Activated T-cell treated with anti-CD3 and anti-CD28 coated beads for 4 hours (primary cell): ENCODE measurements at places on chromosomes 4 and X.

DNA sequence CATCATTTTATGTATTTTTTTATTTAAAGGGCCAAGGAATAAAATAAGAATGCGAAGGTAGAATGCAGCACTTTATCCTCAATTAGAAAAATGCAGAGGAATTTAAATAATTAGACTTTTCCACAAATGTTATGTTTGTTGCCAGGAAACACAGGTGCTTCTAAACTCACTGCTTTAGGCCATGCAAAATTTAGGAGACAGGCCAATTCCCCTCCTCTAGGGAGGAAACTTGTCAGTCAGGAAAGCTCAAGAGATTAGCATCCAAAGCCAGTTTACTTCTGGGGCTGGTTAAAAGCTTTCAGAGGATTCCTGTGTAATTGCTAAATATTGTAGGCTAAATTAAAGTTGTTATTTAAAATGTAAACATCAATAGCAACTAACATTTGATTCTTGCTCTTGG lies 124.5 kb downstream of the DMD start:
- no peak for DNase-seq

GRCh38 chrX:109774136-109774535 lies 41.1 kb upstream of the ACSL4 start:
- no peak for DNase-seq

DNA sequence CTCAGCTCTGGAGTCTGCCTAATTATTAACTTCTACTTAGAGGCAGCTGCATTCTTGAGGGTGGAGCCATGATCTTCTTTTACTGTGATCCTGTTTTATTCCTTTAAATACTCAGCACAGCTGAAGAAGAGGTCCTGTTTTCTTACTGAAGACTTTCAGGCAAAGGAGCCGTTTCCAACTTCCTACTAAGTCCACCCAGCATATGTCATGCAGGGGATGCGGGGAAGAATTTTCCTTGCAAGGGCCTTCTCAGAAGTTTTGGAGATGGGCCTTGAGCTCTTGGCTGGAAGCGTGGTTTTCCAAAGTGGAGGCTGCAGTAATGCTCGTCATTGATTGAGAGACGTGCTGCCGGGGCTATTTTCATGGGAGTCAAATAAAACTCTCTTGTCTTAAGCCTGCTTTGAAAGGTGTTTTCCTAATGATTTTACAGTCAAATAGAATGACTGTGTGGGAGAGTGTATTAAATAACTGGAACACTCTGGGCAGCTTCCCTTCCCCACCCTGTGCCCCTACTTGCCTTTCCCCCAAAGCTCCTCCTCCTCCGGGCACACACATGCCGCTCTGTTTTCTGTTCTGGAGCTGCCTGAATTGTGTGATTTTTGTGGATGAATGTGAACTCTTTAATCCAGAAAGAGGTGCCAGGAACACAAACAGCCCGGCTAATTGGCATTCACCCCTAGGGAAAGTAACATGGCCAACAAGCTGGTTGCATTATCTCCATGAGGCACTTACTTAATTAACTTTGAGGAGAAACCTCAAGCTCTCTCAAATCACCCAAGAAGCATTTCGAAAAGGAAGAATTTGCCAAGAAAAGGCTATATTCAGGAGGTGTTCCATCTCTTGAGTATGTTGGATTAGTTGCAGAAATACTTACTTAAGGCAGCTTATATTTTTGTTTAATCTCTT lies 28.1 kb downstream of the FGF2 start:
- no peak for DNase-seq

- no peak for DNase-seq
Measured at GRCh38 chrX:130828641-130829040, 74.4 kb downstream of the ENOX2 start.

DNA sequence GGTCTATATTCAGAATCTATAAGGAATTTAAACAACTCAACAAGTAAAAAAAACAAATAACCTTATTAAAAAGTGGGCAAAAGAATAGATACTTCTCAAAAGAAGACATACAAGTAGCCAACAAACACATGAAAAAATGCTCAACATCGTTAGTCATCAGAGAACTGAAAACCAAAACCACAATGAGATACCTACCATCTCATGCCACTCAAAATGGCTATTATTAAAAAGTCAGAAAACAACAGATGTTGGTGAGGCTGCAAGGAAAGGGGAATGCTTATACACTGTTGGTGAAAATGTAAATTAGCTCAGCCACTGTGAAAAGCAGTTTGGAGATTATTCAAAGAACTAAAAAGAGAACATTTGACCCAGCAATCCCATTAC lies 201.6 kb downstream of the QDPR start:
- no peak for DNase-seq

- DNase-seq: no peak
Measured at GRCh38 chr4:84596826-84597225, 13.9 kb downstream of the CDS1 start.

DNA sequence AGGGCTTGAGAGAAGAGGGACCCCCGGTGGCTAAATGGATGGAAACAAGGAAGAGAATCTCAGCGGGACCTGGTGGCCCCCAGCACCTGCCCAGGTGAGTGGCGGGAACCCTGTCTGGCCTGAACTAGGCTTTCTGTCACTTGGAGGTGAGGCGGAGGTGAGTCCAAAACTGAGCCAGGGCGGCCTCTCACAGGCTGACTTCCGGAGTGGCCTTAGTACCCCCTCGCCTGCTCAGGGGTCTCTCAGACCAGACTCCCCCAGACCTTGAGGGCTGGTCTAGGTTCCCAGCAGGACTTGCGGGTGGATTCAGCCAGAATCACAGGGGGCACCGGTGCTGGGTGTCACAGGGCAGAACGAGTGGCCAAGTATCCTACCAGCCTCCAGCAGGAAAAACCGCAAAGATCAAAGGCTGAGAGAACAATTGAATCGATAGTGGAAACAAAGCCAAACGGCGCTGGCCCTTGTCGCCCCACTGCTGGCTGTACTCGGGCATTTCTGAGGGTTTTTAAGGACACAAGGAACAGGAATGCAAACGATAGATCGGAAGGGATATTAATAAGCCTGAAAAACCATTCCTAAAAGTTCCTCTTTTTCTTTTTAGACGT lies 67.8 kb downstream of the WFS1 start:
- no peak for DNase-seq

DNA sequence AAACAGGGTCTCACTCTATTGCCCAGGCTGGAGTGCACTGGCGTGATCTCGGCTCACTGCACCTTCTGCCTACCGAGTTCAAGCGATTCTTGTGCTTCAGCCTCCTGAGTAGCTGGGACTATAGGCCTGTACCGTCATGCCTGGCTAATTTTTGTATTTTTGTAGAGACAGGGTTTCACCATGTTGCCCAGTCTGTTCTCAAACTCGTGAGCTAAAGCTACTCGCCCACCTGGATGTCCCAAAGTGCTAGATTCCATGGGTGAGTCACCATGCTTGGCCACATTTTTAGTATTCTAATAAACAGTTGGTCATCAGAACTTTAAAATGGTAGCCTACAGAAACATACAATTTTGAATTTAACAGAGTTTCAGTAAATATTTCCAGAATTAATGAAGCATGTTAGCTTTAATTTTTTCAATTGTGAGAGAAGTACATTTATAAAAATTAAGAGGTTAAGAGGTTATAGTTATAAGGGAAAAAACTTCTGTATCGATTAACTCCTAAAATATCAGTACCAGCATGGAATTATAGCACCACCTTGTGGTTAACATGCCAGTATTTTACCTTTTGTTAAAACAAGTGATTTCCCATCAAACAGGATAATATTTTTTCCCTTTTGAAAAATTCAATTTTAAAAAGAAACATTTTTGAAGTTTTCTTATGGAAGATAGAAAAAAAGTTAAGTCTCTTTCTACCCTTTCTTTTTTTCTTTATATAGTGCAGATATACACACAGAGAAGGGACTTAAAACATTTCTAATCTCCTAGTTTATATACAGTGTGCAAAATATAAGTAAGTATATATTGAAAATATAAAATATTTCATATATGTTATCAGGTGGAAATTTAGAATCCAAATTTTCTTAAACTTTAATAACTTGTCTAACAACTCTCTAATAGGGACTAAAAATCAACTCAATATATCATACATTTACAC lies 35.4 kb downstream of the CEP44 start:
- DNase-seq: no peak

- no peak for DNase-seq
Measured at GRCh38 chr4:118076958-118077766, 42.9 kb downstream of the NDST3 start.

DNA sequence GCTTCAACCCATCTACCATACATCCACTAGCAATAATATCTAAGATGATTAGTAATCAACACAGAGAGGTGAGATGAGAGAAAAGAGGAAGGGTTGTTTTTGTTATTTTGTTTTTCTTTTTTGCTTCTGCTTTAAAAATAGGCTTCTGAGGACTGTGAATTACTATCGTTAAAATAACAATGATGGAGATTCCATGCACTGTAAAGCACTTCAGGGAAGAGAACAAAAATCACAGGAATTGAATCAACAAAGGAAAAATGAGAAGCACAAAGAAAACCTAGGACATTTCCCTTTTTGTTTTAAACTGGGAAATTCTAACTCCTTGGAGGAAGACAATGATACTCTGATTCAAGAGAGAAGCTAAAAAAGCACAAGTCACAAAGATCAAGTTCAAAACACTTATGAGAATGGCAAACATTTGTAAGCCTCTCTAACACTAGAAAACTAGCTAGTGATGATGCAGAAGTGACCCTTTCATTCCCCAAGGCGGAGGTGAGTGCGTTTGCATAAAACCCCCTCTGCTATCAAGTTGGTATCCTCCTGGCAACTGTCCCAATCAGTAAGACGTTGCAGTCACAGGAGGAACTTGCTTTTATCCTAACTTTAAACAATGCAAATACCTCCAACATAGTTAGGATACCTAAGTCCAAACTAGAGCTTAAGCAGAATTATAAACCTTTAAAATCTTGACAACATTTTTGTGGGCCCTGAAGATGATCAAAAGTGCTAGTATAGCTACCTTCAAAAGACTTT lies 308.5 kb downstream of the CAMK2D start:
- no peak for DNase-seq

DNA sequence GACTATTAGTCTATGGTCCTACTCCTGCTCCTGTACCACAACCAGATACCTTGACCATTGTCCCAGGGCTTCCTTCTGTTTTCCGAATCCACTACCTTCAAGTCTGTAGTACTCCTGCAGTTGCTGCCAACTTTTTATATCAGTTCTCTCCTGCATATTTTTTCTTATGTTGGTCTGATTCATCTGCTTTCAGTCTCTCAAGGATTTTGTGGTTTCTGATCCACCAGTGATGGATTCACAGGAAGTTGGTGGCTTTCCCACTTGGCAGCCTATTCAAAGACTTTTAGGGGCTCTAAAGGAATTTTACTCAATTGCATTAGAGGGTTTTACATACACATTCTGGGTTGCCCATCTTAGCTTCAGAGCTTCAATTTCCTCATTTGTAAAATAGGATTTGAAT lies 23.6 kb downstream of the KIF4A start:
- DNase-seq: no peak

DNA sequence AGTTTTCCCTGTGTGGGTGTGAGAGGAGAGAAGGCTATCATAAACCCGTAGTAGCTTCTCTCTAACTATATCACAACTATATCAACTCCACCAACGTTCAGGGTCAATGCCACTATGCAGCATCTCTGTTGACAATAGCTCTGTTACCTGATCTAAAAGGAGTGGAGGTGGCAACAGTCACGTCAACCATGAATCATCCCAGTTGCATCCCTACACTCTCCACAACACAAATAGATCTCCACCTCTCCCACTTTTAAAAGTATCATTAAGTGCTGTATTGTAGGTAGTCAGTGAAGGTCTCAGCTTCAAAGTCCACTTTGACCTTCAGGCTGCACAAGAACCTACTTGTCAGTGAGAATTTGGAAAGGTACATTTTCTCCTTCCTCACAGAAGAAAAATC lies 600.5 kb upstream of the GRIA3 start:
- DNase-seq: no peak

DNA sequence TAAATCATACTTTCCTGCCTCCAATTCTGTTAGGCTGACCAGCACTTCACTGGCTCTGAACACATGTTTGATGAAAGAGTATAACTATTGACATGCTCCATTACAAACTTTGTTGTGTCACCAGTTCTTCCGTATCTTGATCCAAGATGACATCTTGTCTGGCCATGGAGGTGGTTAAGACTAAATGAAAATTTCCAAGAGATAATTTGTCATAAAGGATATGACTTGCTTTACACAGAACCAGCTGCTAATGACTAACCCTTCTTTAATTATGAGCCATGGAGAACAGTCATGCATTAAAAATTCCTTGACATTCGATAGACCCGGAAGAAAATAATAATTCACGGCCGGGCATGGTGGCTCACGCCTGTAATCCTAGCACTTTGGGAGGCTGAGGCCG lies 17.7 kb upstream of the N4BP2 start:
- no peak for DNase-seq

GRCh38 chrX:122787231-122787630 lies 396.8 kb upstream of the GRIA3 start:
- no peak for DNase-seq

DNA sequence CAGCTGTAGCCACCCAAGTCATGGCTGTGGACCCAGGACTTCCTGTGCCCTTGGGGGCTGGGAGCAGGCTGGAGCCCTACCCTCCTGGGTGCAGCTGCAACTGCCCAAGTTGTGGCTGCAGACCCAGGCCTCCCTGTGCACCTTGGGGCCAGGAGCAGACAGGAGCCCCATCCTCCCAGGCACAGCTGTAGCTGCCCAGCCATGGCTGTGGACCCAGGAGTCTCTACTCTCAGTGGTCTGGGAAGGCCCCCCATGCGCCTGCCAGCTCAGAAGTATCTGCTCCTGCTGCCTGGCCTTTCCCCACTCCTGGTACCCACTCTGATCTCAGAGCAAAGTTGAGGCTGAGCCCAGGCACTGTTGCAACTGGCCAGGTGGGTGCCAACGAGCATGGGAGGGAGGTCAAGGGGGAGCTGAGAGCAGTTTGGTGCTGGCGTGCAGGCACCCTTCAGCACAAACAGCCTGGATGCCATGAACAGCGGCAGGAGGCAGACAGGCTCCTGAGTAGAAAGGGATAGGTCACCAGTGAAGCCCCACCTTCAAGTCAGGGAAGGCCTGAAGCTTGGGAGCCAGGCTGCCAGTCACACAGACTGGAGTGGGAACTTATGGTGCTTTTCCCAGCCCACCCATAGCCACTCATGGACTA lies 21.5 kb downstream of the PRRG1 start:
- no peak for DNase-seq

GRCh38 chrX:130895299-130895698 lies 7.7 kb downstream of the ENOX2 start:
- DNase-seq: no peak

DNA sequence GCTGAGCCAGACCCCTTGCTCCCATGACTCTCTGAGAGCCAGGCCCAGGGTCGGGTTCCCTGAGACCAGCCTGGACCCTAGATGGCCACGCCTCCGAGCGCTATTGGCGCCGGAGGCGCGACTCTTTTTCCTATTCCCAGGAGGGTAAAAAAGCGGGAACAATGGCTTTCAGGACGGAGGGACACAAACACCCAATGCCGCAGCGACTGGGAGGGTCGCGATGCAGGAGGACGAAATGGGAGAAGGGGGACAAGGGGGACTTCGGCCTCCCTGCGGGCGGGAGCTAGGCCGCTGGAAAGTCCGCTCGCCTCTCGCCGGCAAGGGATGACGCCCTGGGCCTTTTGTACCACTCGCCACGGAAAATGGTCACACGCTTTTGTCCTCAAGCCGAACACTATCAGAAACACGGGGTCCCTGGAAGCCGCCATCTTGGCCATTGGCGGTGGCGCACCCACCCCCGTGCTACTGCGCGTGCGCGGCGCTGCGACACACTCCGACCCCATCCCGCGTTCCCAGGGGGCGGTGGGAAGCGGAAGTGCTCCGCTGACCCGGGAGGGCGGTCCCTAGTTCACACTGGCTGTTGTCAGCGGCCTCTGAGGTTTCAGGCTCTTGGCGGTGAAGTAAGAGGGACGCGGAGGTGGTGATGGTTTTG lies 98.4 kb downstream of the ZNF674 start:
- DNase-seq: peak; percentile 74
